ENCODE measurements at places on chromosomes 3 and 15. TPM values are rescaled to one million over a fixed set of nuclear protein-coding genes. Genes with fewer than 3 reads are reported as not detected.

GRCh38 chr3:190169877-190170276 lies 49.2 kb upstream of the P3H2 start:
- H3K27me3 ChIP-seq, result no peaks in the 10 kb centered on the region
- H3K4me1 ChIP-seq, result peaks cover 4% of the 10 kb centered on the region
- DNase-seq, result no peak
- no peaks in the 10 kb centered on the region for H3K36me3 ChIP-seq
- H3K4me3 ChIP-seq, result peak overlapping the region; percentile 7
- H3K27ac ChIP-seq, result no peak overlapping the region

GRCh38 chr3:11835028-11835639 lies 11.6 kb downstream of the TAMM41 start:
- no peak overlapping the region for H3K4me3 ChIP-seq
- no peak for DNase-seq
- H3K36me3 ChIP-seq, result peaks cover 67% of the 10 kb centered on the region
- no peaks in the 10 kb centered on the region for H3K27me3 ChIP-seq
- H3K27ac ChIP-seq, result no peak overlapping the region

- H3K4me1 ChIP-seq, result peaks cover 42% of the 10 kb centered on the region
- no peak overlapping the region for H3K4me3 ChIP-seq
- no peaks in the 10 kb centered on the region for H3K36me3 ChIP-seq
- no peaks in the 10 kb centered on the region for H3K27me3 ChIP-seq
These were observed 62.5 kb upstream of the SKOR1 start for GRCh38 chr15:67762610-67763368.

DNA sequence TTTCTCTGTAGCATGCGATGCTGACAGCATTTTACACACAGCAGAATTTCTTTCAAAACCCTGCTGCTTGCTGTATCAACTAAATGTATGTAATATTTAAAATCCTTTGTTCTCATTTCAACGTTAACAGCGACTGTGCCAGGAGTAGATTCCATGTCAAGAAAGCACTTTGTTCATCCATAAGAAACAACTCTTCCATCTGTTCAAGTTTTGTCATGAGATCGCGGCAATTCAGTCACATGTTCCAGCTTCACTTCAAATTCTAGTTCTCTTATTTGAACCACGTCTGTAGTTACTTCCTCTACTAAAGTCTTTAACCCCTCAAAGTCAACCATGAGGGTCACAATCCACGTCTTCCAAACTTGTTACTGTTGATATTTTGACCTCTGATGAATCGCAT lies 50.6 kb downstream of the SMARCC1 start:
- no peaks in the 10 kb centered on the region for H3K27me3 ChIP-seq
- DNase-seq, result no peak
- peaks cover 33% of the 10 kb centered on the region for H3K36me3 ChIP-seq
- no peaks in the 10 kb centered on the region for H3K4me1 ChIP-seq
- no peak overlapping the region for H3K27ac ChIP-seq
- no peak overlapping the region for H3K4me3 ChIP-seq

- no peak overlapping the region for H3K4me3 ChIP-seq
- no peaks in the 10 kb centered on the region for H3K36me3 ChIP-seq
- no peak for DNase-seq
- H3K27ac ChIP-seq, result no peak overlapping the region
- no peaks in the 10 kb centered on the region for H3K27me3 ChIP-seq
These were observed 184.4 kb downstream of the VGLL4 start for GRCh38 chr3:11459186-11459824.

DNA sequence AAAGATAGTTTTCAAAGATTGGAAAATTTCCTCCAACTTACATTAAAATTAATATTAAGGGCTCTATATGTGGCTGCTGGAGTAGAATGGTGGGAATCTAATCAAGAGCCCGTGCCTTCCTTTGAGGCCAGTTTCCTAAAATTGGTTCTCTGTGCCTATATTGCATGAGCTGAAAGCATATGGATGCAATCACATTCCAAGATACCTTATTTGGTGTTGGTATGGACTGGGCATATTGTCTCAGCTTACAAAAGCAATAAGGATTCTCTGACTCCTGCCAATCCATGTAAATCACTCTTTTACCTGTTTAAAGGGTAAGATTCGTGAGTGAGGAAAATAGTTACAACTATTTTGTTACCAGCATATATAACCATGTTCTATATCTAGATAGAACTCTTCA lies 111.6 kb downstream of the GREM1 start:
- DNase-seq, result no peak
- H3K27ac ChIP-seq, result no peak overlapping the region
- H3K4me3 ChIP-seq, result no peak overlapping the region
- H3K27me3 ChIP-seq, result no peaks in the 10 kb centered on the region

DNA sequence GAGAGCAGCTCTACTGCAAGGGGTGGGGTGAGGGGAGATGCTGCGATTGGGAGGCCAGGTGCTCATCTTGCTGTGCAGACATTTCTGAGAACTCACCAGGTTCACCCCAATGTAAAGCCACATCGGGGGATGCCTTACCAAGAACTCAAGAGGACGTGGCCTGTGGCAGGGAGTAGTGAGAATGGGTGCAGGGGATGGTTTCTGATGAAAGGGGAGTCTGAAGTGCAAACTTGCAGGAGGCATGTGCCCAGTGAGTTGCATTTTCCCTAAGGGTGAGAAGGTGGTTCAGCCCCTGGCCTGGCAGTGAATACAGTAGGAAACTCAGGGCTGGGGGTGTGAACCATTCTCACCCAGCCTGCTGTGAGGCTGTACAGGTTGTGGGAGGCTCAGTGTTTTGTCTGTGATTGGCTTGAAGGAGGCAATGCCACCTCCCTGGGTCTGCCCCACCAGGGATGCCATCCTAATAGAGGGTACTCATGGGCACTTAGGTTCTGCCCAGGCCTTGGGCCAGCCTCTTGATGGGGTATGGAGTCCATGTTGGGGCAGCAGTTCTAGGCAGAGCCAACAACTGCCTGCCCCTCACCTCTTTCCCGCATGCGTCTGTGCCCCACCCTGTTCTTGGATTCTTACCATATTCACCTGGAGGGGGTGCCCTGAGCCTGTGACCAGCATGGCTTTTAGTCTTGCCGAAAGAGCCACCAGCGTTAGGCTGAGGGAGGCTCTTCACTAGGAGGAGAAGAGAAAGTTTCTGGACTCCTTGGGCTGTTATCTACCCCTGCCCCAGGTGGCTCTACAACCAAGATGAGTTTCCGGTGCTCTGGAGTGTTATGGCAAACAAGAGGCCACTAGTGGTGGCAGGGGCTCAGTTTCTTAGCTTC lies 4.5 kb downstream of the HEMK1 start:
- H3K4me1 ChIP-seq, result peaks cover 84% of the 10 kb centered on the region
- peak overlapping the region; percentile 12 for H3K4me3 ChIP-seq
- H3K36me3 ChIP-seq, result peaks cover 7% of the 10 kb centered on the region

DNA sequence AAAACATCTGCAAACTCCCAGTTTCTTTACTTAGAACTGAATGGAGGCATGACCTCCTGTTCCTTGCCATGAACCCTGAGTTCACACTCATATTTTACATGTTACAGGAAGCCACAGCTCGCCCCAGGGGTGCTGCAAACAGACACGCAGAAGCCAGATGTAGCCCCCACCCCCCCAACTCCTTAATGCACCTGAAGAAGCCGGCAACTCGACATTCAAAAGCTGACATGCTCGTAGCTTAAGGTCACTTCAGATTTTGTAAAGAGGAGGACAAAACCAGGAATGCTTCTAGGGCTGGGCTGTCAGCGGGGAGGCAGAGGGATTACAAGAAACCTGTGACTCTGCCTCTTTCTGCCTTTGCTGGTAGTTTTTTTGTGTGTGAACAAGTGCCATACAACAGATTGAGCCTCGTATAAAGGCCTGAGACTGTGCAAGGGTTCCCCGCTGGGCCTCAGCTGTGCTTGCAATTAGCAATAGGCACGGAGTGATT lies 42.0 kb upstream of the FEZF2 start:
- H3K27me3 ChIP-seq, result no peaks in the 10 kb centered on the region
- H3K4me3 ChIP-seq, result no peak overlapping the region
- no peaks in the 10 kb centered on the region for H3K4me1 ChIP-seq
- DNase-seq, result no peak
- H3K27ac ChIP-seq, result no peak overlapping the region
- H3K36me3 ChIP-seq, result no peaks in the 10 kb centered on the region

DNA sequence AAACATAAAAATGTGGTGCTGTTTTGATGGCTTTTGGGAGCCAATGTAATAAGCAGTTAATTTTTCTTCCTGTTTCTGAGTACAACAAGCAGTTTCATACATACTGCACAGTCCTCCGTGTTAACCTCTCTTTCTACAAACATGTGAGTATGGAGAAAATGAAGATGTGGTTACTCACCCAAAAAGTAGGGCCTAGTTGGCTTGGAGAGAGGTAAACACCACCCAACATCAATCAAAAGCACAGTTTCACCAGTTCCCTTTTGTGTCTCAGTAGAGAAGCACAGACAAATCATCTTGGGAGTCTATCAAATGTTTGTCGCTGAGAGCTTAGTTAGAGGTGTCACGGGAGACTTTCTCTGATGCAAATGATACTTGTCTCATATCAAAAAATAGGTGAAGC lies 320.2 kb downstream of the UNC13C start:
- H3K27ac ChIP-seq, result no peak overlapping the region
- no peak for DNase-seq
- no peaks in the 10 kb centered on the region for H3K27me3 ChIP-seq
- H3K4me3 ChIP-seq, result no peak overlapping the region

DNA sequence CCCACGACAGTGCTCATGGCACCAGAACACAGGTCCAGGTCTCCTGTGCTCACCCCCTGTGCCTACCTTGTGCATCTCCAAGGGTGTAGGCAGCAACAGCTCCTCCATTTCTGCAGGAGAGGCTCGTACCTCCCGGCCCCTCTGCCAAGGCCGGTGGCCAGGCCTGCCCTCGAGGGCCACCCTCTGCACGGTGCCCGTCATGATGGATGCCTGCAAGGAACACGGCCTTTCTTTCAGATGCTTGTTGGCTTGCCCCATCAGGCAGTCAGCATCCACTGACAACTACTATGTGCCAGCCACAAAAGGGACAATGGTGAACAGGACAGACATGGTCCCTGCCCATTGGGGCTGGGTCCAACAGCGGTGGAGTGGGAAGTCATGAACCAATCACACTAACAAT lies 43.8 kb downstream of the GRIP2 start:
- H3K36me3 ChIP-seq, result no peaks in the 10 kb centered on the region
- no peak overlapping the region for H3K4me3 ChIP-seq
- no peaks in the 10 kb centered on the region for H3K4me1 ChIP-seq
- no peak for DNase-seq
- H3K27ac ChIP-seq, result no peak overlapping the region

DNA sequence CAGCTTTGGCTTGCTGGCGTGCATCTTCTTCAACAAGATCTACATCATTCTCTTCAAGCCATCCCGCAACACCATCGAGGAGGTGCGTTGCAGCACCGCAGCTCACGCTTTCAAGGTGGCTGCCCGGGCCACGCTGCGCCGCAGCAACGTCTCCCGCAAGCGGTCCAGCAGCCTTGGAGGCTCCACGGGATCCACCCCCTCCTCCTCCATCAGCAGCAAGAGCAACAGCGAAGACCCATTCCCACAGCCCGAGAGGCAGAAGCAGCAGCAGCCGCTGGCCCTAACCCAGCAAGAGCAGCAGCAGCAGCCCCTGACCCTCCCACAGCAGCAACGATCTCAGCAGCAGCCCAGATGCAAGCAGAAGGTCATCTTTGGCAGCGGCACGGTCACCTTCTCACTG lies 40.6 kb upstream of the CSTA start:
- no peaks in the 10 kb centered on the region for H3K27me3 ChIP-seq
- no peak overlapping the region for H3K4me3 ChIP-seq

DNA sequence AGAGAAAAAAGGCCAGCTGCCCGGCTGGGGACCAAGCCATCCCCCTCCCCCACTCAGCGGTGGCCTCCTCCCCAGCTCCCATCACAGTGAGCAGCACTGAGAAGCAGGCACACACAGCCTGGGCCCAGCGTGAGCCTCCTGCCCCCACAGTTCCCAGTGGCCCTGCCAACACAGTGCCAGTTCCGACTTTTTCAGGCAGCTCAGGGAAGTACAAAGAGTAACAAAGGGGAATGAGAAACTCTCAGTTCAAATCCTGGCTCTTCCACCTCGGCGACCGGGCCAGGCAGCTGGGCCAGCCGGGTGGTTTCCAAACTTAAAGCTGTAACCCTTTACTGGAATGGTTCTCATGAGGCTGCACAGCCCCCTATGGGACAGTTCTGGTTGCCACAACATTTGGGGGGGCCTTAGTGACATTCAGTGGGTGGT lies 18.5 kb downstream of the TNK2 start:
- H3K27ac ChIP-seq, result no peak overlapping the region
- peaks cover 19% of the 10 kb centered on the region for H3K4me1 ChIP-seq
- H3K4me3 ChIP-seq, result no peak overlapping the region
- H3K36me3 ChIP-seq, result peaks cover 8% of the 10 kb centered on the region

GRCh38 chr15:70772402-70772801 lies 9.0 kb upstream of the UACA start:
- no peak overlapping the region for H3K27ac ChIP-seq
- H3K36me3 ChIP-seq, result no peaks in the 10 kb centered on the region
- H3K27me3 ChIP-seq, result no peaks in the 10 kb centered on the region
- H3K4me3 ChIP-seq, result no peak overlapping the region
- no peaks in the 10 kb centered on the region for H3K4me1 ChIP-seq
- no peak for DNase-seq

DNA sequence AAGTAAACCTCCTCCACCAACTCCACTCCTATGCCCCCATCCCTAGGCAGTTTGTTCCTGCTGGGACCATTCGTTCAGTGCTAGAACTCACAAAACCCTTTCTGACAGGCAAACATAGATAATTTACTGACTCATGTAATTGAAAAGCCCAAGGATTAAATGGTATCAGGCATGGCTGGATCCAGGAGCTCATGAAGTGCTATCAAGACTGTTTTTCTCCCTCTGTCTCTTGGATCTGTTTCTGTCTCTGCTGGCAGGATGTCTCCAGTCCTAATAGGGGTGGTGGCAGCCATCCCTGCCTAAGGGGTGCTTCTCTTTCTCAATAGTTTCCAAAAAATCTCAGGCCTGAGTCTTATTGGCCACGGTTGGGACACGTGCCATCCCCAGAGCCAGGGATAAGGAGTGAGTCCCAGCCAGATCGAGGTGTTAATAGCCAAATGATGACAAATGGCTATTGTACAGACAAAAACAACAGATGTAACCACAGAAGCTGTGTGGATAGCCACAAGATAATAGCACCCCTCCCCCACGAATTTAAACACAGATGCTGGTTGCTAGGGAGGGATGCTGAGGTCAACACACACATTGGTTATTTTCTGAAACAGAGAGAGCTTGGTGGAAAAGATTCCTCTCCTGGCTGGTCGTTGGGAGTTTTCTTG lies 168.6 kb downstream of the SHQ1 start:
- H3K4me3 ChIP-seq, result no peak overlapping the region
- H3K36me3 ChIP-seq, result no peaks in the 10 kb centered on the region
- no peaks in the 10 kb centered on the region for H3K27me3 ChIP-seq
- no peak overlapping the region for H3K27ac ChIP-seq
- DNase-seq, result no peak
- H3K4me1 ChIP-seq, result no peaks in the 10 kb centered on the region

CACNA2D2 gene
- 0.24 TPM for polyA plus RNA-seq

CLDN11 gene
- polyA plus RNA-seq, result not detected

ATG7 gene
- 23.0 TPM for polyA plus RNA-seq

PCSK6 gene
- 0.24 TPM for polyA plus RNA-seq

RARB gene
- 0.07 TPM for polyA plus RNA-seq

ADAMTS9 gene
- not detected for polyA plus RNA-seq

GOLIM4 gene
- polyA plus RNA-seq, result 0.44 TPM

ASB14 gene
- polyA plus RNA-seq, result 0.29 TPM
